Spleen (tissue), 13 donors: ENCODE measurements at places on chromosomes 1 and 21. TPM values are rescaled to one million over a fixed set of nuclear protein-coding genes. Genes with fewer than 3 reads are reported as not detected.

PLA2G2D gene
- total RNA-seq = 5.1 TPM

OPTC gene
- total RNA-seq = not detected

FMN2 gene
- total RNA-seq = not detected

- no peaks in the 10 kb centered on the region for H3K27me3 ChIP-seq
- no peak for DNase-seq
- H3K36me3 ChIP-seq = peaks cover 12% of the 10 kb centered on the region
- H3K4me1 ChIP-seq = no peaks in the 10 kb centered on the region
- no peak overlapping the region for H3K4me3 ChIP-seq
Measured at GRCh38 chr1:215606564-215607168, 39.6 kb downstream of the KCTD3 start.

GRCh38 chr1:107009281-107009680 is 47.2 kb upstream of the PRMT6 start:
- DNase-seq = no peak
- H3K36me3 ChIP-seq = no peaks in the 10 kb centered on the region
- H3K27ac ChIP-seq = no peak overlapping the region
- H3K4me3 ChIP-seq = no peak overlapping the region

ACTL8 gene
- total RNA-seq = not detected

DNA sequence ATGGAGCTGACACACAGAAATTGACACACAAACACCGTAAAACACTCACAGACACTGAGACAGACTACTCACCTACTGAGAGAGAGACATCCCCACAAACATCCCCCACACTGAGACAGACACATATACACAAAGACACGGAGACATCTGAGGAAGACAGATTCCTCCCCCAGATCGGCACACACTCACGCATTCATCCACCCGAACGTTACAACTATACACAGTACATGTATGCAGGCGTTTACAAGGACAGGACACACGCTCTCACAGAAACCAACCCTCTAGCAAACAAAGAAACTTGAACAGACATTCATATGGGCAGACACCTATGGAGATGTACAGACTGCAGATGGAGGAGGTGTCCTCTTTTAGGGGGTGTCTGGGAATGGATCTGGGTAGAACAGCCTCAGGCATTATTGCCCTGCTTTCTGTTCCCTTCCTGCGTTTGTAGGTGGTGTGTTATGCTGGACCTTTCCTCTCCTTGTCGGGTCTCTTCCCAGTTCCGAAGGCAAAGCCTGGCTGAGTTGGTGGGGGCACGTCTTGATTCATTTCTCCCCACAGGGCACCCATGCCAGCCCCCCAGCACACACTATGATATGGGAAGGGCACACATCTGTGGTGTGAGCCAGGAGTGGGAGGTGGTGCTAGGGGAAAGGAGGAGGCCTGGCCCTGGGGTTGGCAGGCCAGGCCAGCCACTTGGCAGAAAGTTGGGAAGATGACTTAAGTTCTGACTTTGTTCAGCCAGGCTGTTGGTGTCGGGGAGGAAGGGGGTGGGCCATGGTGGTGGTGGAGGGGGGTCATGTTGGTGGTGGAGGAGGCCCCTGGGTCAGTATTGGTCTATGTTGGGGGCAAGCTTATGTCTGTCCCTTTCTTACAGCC is 1.5 kb downstream of the KIRREL1 start:
- H3K4me1 ChIP-seq = peaks cover 26% of the 10 kb centered on the region
- peak overlapping the region; percentile 77 for H3K4me3 ChIP-seq
- H3K27me3 ChIP-seq = peaks cover 38% of the 10 kb centered on the region
- no peak overlapping the region for H3K27ac ChIP-seq

GRCh38 chr1:110673805-110674336 is 869 bp downstream of the KCNA3 start:
- peaks cover 58% of the 10 kb centered on the region for H3K4me1 ChIP-seq
- DNase-seq = no peak
- no peaks in the 10 kb centered on the region for H3K36me3 ChIP-seq
- H3K4me3 ChIP-seq = peak overlapping the region; percentile 82
- peak overlapping the region; percentile 87 for H3K27ac ChIP-seq

DNA sequence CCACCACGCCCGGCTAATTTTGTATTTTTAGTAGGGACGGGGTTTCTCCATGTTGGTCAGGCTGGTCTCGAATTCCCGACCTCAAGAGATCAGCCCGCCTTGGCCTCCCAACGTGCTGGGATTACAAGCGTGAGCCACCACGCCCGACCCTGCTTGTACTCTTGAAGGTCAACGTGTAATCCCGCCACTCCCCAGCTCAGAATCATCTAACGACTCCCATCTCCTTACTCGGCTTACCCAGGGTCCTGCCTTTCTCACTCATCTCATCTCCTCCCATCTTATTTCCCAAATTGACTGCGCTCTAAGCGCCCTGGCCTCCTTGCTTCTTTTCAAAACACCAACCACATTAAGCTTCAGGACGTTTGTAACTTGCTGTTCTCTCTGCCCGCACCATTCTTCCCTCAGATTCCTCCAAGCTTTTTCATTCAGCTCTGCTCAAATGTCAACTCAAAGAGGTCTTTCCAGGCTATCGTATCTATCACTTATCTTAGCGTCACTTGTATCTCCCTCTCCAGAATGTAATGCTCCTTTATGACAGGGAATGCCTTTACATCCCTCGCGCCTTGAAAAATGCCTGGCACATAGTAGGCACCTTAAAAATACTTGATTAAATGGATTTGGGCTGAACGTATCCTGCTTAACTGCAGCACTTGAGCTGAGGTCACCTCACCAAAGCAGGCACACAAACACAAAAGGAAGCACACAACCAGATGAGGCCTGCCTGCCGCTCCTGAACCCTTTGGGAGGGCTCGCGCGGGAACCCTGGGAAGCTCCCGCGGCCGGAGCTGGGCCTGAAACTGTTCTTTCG is 1.4 kb upstream of the USP1 start:
- peak overlapping the region; percentile 84 for H3K4me3 ChIP-seq
- H3K36me3 ChIP-seq = no peaks in the 10 kb centered on the region
- H3K27ac ChIP-seq = peak overlapping the region; percentile 99
- H3K4me1 ChIP-seq = peaks cover 34% of the 10 kb centered on the region
- H3K27me3 ChIP-seq = no peaks in the 10 kb centered on the region
- peak; percentile 86 for DNase-seq

GRCh38 chr1:199101635-199102034 is 462.8 kb downstream of the PTPRC start:
- no peaks in the 10 kb centered on the region for H3K36me3 ChIP-seq
- H3K4me1 ChIP-seq = peaks cover under 1% of the 10 kb centered on the region
- no peak for DNase-seq

ALX3 gene
- total RNA-seq = not detected

ST6GALNAC3 gene
- total RNA-seq = 12.4 TPM

DNA sequence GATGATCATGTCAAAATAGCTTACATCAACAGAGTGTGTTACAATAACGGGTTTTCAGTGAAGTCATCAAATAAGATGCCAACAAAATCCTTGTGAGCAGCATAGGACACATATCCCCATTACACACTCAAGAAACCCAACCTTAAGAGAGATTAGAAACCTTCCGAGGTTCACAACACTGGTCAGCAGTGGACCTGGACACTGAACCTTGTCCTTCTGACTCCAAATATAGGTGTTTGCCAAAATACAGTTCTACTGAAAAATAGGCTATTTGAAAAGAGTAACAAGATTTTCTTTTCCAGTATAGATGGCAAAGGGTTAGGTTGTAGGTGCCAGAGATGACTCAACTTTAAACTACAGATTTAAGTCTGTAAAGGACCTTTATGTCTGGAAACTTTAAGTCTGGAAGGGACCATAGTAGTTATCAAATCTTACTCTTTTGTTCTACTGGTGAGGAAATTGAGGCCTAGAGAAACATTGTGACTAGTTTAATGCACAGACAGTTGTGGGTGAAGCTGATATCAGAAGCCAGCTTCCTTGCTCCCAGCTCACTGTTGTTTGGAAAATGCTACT is 811 bp upstream of the REG4 start:
- no peaks in the 10 kb centered on the region for H3K27me3 ChIP-seq
- H3K36me3 ChIP-seq = no peaks in the 10 kb centered on the region
- H3K4me1 ChIP-seq = peaks cover 3% of the 10 kb centered on the region
- no peak for DNase-seq
